Body of pancreas (tissue), 4 donors: ENCODE measurements at places on chromosomes 3 and 15. TPM values are rescaled to one million over a fixed set of nuclear protein-coding genes. Genes with fewer than 3 reads are reported as not detected.

Gene COL6A6
- total RNA-seq = not detected

Gene ADPGK
- total RNA-seq = 52.1 TPM

Gene CASR
- 11.9 TPM for total RNA-seq

Gene CACNA2D2
- 1.3 TPM for total RNA-seq

Gene GORASP1
- total RNA-seq = 38.4 TPM

Gene ATP8B4
- 6.6 TPM for total RNA-seq

Gene EPHA6
- total RNA-seq = 0.52 TPM

Gene CAV3
- not detected for total RNA-seq

GRCh38 chr3:64988188-64988587 lies 300.4 kb upstream of the ADAMTS9 start:
- no peak for DNase-seq

- DNase-seq = peak; percentile 13
Measured at GRCh38 chr15:39312984-39313383, 267.9 kb upstream of the THBS1 start.

DNA sequence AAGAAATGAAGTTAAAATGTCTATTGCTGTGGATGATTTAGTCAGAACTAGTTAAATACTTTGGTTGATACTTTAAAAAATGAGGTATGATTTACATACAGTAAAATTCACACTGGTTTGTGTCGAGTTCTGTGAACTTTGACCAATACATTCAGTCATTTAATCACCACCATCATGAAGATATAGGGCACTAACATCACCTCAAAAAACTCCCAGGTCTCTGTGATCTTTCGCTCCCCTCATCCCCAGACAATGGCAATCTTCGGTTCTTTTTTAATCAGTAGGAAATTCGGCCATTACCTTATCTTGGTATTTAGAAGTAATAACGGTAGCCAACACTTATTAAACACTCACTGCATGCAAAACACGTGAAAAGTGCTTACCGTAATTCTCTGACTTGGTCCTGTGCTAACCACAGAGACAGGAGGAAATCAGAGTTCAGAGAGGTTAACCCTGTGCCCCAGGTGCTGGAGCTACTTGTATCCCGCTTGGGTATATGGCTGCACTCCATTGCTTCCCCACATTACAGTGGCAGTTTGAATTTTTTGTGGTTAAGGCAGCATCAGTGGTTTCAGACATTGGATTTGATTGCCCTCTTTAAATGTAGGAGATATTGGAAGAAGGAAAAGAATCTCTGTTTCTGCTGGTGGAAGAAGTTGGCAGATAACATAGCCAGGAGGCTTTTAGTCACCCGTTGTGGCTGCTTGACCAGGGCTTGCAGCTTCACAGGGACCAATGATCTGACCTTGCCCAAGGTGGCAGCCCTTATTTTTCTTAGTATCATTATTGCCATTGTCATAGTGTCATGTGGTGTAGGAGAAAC lies 4.2 kb downstream of the PLCL2 start:
- no peak for DNase-seq

DNA sequence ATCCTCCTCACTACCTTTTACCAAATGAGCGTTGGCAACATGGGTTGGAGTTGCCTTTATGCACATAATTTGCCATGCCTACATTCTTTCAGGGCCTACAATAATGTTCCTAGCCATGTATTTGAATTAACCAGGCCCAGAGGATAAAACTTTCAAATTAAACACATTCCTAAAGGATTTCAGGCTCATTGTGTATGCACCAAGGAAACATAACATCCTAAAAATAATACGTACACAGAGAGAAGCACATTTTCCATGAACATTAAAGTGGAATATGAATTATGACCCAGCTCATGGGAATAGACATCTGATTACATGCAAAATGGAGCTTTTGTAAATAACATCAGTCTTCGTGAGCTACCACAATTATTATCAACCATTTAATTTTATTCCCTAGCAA lies 203.3 kb downstream of the RORA start:
- no peak for DNase-seq

DNA sequence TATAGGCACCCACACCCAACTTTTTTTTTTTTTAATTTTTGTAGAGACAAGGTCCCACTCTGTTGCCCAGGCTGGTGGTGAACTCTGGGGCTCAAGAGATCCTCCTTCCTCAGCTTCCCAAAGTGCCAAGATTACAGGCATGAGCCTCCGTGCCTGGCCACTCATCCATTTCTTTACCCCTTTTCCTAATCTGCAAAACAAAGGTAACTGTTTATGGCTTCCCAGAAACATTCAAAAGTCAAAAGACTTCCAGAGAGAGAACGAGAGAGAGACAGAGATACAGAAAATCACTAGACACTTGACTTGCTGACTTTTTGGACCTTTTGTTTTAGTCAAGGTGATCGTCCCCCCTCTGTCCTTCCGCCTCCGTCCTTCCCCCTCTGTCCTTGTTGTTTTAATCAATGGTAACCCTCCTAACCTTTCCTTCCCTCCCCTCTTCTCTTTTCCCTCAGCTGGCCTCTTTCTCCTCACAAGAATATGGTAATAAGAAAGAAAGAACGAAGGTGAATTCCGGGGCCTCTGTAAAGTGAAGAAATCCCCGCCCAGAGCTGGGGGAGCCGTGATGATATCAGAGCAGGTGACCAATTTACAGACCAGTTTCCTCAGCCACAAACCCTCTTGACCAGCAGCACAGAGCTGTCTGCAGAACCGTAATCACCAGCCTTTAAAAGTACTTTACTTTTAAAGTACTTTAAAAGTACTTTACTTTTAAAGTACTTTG lies 21.9 kb downstream of the KLHL6 start:
- DNase-seq = no peak

DNA sequence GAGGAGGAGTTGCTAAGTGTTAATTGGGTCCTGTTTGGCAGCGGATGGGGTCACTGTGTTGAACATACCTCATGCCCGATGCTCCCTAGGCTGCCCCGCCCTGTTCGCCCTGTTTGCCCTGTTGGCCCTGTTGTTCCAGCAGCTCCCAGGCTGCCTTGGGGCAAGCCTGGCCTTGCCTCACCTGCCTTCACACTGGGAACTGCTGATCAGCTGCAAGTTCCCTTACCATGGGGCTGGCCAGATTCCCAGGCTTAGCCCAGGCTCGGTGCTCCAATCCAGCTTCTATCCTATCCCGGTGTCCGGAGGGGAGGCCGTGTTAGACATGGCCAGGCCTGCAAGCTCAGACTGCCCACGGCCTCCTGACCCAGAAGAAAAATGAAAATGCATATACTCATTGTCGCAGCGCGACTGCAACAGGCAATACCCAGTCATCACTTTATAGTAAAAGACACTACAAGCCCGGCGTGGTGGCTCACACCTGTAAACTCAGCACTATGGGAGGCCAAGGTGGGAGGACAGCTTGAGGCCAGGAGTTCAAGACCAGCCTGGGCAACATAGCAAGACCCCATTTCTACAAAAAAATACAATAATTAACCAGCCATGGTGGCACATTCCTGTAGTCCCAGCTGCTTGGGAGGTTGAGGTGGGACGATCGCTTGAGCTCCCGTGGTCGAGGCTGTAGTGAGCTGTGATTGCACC lies 42.9 kb upstream of the ZNF710 start:
- DNase-seq = peak; percentile 88

GRCh38 chr15:39317225-39317624 lies 263.7 kb upstream of the THBS1 start:
- no peak for DNase-seq

DNA sequence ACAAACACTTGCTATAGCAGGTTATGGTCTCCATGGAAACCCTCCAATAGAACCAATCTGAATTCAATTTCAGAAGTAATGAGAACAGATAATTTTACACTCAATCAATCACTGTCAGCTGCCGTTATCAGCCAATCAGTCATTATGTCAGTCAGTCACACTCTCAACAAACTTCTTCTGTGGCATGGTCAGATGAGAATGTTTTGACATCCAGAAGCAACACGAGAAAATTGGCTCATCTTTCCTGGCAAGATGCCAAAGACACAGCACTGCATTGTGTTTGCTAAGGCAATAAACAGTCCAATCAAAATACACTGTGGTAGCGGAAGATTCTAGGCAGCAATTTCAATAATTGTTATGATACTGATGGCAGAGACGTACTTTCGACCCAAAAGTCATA lies 190.7 kb downstream of the RORA start:
- no peak for DNase-seq

- DNase-seq = no peak
Measured at GRCh38 chr3:128488636-128488990, 4.4 kb downstream of the GATA2 start.

DNA sequence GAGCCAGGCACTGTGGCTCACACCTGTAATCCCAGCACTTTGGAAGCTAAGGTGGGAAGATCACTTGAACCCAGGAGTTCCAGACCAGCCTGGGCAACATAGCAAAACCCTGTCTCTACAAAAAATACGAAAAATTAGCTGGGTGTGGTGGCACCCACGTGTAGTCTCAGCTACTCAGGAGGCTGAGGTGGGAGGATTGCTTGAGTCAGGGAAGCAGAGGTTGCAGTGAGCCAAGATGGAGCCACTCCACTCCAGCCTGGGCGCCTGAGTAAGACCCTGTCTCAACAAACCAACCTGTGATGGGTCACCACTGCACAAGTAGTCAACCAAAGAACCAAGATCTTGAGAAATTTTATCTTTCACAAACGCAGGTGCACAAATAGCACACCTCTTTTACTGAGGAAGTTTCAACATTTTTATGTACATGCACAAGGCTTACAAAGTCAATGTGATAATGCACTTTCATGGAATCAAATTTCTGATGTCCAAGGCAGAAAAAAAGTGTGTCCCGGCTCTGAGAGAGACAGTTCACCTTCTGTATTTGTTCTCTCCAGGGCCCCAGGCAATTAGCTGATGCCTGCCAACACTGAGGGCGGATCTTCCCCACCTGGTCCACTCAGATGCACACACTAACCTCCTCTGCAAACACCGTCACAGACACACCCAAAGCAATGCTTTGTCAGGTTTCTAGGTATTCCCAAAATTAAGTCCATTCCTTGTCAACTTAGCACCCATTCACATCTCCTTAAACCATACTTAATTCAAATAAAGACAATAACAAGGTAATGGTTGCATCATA lies 12.4 kb downstream of the ACAA1 start:
- DNase-seq = no peak

DNA sequence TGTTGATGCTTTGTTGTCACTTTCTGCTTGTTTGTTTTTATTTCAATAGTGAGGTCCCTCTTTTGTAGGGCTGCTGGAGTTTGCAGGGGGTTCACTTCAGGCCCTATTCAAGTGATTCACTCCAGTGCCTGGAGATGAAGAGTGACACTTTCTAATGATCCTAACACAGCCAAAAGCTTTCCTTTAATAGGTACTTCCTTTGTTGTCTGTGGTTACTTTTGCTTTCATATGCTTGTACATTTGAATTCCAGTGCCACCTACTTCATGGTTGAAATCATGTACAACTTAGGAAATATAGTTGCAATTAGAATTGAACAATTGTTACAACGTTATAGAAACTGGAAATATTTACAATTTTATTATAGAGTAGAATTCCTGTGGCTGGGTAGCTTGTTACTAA lies 466.8 kb upstream of the EPHA3 start:
- DNase-seq = no peak

GRCh38 chr3:151770956-151771355 lies 37.2 kb downstream of the AADACL2 start:
- peak; percentile 90 for DNase-seq

GRCh38 chr3:98906230-98906629 lies 4.7 kb upstream of the DCBLD2 start:
- no peak for DNase-seq

DNA sequence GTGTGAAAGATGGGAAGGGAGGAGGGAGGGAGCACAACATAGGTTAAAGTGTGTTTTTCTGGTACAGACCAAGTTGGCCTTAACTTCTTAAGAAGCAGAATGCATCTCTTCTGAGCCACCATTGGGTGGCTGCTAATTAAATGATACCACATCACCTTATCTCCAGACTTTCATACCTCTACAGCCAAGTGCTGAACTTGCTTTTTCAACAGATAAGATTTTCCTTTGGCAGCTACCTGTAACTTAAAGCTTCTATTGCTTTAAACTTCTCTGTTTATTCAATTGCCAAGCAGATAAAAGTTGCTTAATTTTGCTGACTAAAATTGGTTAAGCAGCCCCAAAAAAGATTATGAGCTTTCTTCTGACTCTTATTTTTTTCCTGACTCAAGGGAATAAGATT lies 292.4 kb upstream of the SGO1 start:
- no peak for DNase-seq

DNA sequence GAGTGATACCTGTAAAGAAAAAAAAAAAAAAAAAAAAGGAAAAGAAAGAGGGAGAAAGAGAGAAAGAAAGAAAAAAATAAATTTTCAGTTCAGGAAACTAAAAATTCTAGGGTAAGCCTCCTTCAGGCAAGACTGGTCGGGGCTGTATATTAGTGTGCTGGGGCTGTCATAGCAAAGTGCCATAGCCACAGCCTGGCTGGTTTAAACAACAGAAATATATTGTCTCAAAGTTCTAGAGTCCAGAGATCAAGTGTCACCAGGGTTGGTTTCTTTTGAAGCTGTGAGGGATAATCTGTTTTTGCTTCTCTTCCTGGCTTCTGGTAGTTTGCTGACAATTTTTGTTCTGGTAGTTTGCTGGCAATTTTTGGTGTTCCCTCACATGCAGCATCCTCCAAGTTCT lies 48.4 kb upstream of the SLC25A26 start:
- DNase-seq = no peak

DNA sequence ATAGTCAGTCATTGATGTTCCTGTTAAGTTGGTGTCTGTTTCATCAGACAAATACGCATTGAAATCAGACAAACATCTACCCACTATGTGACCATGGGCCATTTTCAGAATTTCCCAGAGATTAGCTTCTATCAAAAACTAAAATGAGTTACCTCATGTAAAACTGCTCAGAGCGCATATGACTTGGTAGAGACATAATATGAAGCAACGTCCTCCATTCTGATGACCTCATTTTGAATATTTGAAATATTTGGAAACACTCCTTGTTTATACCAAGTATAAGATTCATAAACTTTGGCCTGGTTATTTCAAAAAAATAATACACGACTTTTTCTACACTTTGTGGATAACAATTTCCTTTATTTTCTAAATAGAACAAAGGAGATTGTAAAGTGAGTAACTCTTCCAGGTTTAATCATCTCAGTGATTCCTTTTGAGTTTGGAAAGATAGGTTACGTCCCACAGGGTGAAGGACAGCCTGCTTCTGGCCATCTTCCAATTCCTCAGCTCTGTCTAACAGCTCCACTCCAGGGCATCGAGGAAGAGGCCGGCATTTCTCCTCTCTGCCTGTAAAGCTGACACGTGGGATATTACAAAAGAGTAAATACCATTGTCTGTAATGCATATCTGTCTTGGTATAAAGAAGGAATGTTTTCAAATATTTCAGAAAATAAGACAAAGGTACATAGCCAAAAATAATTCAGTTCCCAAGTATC lies 122.6 kb downstream of the CADM2 start:
- no peak for DNase-seq

DNA sequence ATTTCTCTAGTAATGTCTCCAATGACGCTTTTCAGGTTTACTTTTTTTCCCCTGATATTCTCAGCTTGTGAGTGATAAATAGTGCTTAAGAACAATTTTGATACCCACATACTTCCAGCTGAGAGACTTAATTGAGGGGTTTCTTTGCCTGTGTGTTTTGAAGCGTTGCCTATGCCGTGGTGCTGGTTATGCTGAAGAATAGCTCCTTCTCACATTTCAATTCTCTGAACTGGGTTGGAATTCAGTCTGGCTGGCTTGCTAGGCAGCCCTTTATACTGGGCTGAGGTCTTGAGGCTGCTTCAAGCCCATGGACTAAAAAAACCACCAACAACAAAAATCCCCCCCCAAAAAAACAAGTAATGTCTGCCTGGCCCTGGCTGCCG lies 87.4 kb downstream of the CHST2 start:
- DNase-seq = no peak
